Right ventricle myocardium superior (tissue), 1 donor: ENCODE measurements at places on chromosomes 16 and 17. TPM values are rescaled to one million over a fixed set of nuclear protein-coding genes. Genes with fewer than 3 reads are reported as not detected.

GRCh38 chr16:13793841-13794409 is 126.0 kb upstream of the ERCC4 start:
- no peak for DNase-seq

- no peak for DNase-seq
These were observed 16.1 kb upstream of the C17orf78 start for GRCh38 chr17:37359682-37360188.

DNA sequence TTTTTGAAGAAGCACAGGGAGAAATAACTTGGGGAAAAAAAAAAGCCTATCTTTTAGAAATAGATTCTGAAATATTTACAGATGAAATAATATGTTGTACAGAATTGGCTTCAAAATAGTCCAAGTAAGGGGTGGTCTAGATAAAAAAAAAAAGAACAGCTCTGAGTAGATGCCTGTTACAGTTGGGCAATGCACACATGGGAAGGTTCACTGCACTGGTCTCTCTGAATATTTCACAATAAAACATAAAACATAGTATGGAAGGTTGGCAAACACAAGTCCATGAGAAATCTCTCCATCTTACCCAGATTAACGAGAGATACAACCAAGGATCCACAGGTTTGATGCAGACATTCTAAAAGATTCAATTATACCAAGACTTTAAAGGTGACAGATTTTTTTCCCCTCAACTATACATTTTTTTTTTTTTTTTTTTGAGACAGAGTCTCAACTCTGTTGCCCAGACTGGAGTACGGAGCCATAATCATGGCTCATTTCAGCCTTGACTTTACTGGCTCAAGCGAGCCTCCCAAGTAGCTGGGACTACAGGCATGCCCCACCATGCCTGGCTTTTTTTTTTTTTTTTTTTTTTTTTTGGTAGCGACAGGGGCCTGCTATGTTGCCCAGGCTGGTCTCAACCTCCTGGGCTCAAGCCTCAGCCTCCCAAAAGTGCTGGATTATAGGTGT is 58.0 kb downstream of the KANSL1 start:
- DNase-seq, result no peak

GRCh38 chr16:25038239-25038954 is 23.2 kb upstream of the ARHGAP17 start:
- DNase-seq, result no peak

- no peak for DNase-seq
These were observed 27.0 kb upstream of the ANKRD40CL start for GRCh38 chr17:50794361-50794760.

The PABPN1L gene
- total RNA-seq, result not detected
